NCI-H1436 treated with DMSO at 0.1 percent for 48 hours (cell line): ENCODE measurements at places on chromosomes 7 and 10.
A peak's percentile ranks its signal among the peaks of the same experiment; 100 is the strongest.

DNA sequence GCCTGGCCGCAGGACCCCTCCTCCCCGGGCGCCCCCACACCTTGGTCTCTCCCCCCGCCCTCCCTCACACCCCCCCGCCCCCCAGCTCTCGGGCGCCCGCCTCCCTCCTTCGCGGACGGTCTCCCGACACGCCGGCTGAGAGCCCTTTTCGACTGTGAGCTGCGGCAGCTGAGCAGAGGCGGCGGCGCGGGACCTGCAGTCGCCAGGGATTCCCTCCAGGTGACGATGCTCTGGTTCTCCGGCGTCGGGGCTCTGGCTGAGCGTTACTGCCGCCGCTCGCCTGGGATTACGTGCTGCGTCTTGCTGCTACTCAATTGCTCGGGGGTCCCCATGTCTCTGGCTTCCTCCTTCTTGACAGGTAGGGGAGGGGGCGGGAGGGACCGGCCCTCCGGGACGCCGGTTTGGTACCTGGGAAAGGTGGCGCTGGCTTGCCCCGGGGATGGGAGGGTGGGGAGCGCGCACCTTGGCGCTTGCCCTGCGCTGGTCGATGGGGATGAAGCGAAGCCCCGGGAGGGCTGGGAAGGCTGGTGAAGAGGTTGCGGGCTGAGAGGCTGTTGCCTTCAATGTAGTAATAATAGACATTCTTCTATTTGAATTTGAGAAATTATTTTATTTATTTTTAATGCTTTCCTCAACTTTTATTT is at the start of gene BMPER:
Gene BMPER (plus strand): TSS at position 151 of the 644 bp plus-strand sequence. CDS start 75 bp downstream, at position 226.
- no peak for DNase-seq

DNA sequence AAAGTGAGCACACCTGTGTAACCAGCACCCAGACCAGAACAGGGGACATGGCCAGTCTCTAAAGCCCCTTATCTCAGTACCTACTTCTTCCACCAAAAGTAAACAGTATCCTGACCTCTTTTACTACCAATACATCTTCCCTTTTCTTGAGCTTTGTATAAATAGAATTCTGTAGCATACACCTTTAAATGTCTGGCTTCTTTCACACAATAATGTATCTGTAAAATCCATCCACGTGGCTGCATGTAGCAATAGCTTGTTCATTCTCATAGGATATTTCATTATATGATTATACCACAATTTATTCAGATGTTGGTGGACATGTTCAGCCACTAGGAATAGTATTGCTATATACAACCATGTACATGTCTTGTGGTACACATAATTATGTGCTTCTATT is 40.6 kb downstream of the BTBD16 start:
- DNase-seq = no peak

- no peak for DNase-seq
These were observed 6.5 kb upstream of the IFT22 start for GRCh38 chr7:101328159-101328558.

- no peak for DNase-seq
These were observed 80.3 kb upstream of the LYZL2 start for GRCh38 chr10:30709700-30710358.

- DNase-seq = no peak
These were observed 80.0 kb upstream of the INSIG1 start for GRCh38 chr7:155217634-155218033.

- DNase-seq = no peak
These were observed 17.6 kb upstream of the PRXL2A start for GRCh38 chr10:80390740-80391139.

DNA sequence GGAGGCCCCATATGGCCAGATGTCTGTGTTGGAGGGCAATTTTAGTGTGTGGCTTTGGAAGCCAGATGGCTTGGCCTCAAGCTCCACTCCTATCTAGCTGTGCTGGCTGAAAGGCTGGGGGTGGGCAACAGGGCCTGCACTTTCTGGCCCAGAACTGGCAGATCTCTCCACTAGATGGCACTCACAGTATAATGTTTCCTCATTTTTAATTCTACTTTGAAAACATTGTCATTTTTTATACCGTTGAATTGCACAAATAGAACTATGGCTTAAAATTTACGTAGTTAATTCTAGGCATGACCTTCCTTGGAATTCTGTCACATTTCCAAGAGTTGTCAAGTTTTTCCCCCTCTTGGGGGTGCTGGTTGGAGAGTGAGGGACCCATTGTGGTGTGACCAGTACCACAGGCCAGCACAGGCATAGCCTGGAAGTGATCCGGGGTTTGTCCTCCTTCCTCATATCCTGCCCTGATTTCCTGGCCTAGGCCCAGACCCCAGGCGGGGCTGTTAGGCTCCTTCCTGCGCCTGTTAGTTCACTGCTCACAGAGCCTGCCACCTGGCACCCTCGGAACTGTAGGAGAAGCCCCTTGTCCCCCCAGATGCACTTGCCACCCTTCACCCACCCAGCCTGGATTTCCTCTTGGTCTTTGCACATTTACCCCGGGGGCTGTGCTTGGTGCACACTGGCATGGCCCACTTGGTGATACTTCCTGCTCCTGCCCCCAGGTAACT is 52.8 kb downstream of the ARHGAP22 start:
- no peak for DNase-seq

DNA sequence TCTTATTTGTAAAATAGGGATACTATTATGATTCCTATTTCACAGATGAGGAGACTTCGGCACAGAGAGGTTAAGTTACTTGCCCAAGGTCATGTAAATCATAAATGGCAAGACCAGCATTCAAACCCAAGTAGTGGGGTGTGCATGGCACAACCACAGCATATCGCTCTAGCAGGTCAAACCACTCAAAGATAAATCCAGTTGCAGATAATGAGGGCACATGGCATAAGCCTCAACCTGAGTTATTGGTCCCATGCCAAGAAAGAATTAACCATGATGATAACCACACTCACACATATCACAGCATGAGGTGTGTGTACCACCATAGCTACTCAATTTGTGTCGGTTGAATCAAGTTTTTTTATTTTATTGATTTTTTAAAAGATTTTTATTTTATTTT is 180.5 kb downstream of the CREB5 start:
- DNase-seq = no peak

- no peak for DNase-seq
These were observed 10.3 kb upstream of the HSPB1 start for GRCh38 chr7:76292213-76292573.

- no peak for DNase-seq
These were observed 70.7 kb upstream of the ADO start for GRCh38 chr10:62733654-62734293.

GRCh38 chr7:490461-491291 is 29.0 kb downstream of the PDGFA start:
- DNase-seq = no peak

DNA sequence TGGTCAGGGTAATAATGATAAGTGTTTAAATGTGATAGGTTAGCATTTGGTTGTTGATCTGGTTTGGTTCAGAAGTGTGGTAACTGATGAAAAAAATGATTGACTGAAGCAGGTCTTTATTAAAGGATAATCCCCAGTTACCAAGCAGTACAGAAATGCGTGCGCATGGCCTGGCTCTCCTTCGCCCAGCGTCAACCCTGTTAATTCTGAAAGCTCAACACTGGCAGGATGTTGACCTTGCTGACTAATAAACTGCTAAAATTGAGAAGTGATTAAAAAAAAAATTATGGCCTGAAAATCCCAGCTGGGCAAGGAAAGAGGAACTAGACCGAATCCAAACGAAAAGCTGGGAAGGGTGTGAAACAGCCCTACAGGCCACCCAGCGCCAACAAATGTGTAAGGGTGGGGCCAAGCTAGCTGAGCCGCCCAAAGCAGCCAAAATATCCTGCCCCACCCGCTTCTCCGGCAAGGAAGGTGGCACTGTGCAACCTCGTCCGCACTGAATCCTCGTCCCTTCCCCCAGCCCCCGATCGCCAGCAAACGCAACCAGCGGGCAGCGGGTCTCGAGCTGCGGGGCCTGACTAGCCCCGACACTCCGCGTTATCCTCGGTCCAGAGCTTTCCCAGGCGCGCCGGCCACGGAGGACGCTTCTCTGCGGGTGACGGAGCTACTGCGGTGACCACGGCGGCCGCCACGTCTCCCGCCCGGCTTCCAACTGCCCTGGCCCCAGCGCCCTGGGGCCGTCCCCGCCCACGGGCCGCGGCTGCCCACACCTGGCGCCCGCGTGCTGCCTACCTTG is 561 bp downstream of the SHTN1 start:
- DNase-seq = no peak

DNA sequence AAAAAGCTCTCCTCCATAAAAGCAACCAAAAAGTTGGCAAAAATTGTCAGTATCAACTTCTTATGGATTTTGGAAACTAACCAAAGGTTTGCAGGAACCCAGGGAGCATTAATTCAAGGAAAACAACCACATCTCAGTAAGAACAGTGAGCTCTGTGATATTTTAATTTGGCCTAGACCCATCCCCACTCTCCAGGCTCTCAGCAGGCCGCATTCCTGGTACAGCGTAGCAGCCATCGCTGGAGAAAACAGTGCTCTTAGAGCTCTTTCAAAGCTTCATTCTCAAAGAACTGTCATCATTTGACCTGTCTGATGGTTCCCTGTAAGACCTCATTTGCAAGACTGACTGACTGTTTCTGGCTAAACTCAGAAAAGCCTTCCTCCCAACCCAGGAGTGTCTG is 81.9 kb downstream of the NUDCD3 start:
- no peak for DNase-seq

DNA sequence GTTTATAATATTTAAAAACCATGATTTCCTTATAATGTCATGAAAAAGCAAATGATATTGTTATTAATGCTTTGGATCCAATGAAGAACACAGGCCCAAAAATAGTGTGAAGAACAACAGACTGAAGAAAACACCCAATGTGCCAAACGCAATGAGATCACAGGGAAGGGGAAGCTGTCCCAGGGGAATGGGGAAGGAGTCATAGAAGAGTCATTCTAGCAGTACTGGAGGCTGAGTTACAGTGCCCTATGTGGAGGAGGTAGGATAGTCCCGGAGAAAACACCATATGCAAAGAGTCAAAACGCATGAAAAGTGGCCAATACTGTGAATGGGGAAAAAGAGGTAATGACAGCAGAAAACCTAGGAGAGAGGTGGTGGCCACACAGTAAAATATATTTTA is 50.9 kb downstream of the TPK1 start:
- DNase-seq = no peak

GRCh38 chr10:49254556-49255318 is 44.2 kb upstream of the C10orf71 start:
- no peak for DNase-seq

- no peak for DNase-seq
These were observed 400.0 kb downstream of the PHF14 start for GRCh38 chr7:11373546-11374142.

DNA sequence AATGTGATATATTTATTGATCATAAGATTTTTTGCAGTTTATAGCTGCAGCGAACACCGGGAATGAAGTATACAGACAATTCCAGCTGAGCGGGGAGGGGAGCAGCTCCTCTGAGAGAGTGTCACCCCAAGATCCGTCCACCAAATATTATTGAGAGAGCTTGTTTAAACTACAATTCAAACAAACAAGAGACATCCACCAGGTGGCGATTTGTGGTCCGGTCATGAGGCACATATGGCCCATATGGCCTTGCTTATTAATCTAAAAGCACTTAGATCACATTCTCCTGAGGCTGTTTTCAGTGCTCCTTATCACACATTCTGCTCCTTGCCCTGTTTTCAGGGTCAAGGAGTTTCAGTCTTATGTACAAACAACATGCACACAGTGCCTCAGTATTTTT is 83.1 kb downstream of the THSD7A start:
- no peak for DNase-seq

DNA sequence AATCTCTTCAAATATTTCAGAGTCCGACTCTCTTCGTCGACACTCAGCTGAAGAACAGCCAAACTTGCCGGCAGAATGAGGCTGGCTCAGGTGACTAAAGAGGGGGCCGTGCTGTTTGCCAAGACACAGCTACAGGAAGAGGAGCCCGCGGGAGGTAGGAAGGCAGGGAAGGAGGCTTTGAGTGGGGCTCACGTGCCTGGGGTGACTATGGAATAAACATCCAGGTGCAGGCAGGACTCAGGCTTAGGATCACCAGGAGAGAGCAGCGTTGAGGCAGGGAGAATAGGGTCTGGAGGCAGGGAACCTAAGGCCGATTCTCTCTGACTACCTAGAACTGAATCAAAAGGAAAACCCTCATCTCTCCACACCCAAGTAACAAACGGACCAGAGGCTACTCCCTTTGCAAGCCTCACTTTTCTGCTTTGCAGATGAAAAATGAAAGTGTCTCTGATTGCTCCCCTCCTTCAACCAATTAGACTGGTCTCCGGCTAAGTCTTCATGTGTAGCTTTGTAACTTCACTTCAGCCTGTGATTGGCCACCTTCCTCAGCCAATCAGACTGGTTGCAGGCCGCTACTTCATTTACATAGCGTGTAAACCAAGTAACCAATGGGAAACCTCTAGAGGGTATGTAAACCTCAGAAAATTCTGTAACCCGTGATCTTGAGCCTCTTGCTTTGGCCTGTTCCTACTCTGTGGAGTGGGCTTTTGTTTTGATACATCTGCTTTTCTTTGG is 19.7 kb upstream of the BNIP3 start:
- DNase-seq = peak; percentile 66

DNA sequence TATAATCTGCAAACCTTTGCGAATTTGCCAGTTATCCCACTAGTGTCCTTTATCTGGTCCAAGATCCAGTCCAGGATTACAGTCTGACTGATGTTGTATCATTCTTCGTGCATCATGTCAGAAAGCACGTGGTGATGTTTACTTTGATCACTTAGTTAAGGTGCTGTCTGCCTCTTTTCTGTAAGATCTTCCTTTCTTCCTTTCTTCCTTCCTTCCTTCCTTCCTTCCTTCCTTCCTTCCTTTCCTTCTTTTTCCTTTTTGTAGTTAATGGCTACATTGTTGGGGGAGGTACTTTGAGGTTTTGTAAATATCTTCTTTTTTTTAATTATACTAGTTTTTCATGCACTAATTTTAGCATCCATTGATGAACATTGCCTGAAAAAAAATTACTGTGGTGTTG is 80.3 kb downstream of the LCOR start:
- no peak for DNase-seq

- DNase-seq = no peak
These were observed 73.7 kb downstream of the MYL10 start for GRCh38 chr7:101555269-101555920.

DNA sequence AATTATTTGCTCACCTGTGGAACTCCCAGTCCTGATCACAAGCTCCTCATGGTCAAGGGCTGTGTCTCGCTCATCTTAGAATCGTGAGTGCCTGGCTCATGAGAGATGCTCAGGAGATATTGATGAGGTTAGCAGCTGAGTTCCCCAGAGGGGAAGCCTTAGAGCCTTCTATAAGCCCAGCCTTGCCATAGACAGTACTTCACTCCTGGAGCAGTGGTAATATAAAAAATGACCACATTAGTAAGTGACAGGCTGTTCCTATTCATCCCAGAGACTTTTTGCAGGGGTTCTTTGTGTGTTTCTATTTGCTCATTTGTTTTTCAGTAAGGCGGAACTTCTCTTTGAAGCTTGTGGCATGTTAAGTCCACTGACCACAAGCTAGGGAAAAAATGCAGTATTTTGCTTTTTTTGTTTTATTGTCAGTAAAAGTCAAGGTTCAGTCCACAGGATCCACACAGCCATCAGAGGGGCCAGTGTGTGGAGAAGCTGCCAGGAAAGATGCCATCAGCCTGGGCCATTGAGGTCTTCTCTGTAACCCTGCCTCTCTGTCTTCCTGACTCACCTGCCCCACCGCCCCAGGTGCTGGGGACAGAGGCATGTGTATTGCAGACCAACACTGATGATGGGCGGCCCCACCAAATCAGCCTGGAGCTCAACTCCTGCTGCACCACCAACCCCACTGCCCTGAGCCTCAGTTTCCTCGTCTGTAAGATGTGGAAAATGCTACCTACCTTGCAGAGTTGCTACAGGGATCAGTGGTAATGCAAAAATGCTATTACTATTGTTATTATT is 36.4 kb upstream of the JCAD start:
- DNase-seq = no peak

GRCh38 chr7:130947792-130948580 is 214.0 kb upstream of the KLF14 start:
- DNase-seq = no peak

- no peak for DNase-seq
These were observed 6.5 kb downstream of the GNB2 start for GRCh38 chr7:100679927-100680575.
